ENCODE measurements at places on chromosomes 2 and 18. TPM values are rescaled to one million over a fixed set of nuclear protein-coding genes. Genes with fewer than 3 reads are reported as not detected.

ZSWIM2 gene
- not detected for total RNA-seq

IL1B gene
- total RNA-seq: not detected

DNA sequence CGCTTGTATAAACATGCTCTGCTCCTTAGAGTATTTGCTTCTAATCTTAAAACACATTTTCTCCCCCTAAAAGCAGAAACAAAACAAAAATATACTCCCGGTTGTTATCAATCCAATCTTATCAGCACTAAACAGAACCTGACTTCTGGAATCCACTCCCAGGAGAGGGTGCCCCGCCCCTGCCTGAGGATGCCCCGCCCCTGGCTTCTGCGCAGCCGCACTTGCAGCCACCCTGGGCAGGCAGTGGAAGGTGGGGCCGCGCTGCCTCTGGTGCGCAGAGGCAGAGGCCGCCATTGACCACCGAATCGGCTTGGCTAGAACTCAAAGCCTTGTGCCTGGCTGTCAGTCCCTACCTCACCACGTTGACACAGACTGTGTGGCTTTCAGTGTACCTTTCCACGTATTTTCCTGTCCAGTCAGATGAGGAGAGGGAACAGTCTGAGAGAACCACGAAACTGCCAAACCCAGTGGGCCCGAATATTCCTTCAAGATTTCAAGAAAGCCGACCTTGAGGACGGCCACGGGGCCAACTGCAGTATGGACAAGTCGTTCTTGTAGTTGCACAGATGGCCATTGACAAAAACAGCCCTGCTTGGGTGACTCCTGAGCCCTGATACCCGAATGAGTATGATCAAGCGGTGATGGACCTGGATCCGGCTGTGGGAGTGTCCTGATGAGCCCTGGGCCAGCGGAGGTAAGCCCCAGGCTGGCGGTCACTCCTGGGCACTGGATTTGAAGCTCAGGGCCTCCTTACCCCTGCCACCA, 46.2 kb upstream of the ARHGAP28 start:
- DNase-seq: no peak
- no peak overlapping the region for H3K4me3 ChIP-seq
- H3K4me1 ChIP-seq: no peaks in the 10 kb centered on the region
- no peaks in the 10 kb centered on the region for H3K36me3 ChIP-seq

DNA sequence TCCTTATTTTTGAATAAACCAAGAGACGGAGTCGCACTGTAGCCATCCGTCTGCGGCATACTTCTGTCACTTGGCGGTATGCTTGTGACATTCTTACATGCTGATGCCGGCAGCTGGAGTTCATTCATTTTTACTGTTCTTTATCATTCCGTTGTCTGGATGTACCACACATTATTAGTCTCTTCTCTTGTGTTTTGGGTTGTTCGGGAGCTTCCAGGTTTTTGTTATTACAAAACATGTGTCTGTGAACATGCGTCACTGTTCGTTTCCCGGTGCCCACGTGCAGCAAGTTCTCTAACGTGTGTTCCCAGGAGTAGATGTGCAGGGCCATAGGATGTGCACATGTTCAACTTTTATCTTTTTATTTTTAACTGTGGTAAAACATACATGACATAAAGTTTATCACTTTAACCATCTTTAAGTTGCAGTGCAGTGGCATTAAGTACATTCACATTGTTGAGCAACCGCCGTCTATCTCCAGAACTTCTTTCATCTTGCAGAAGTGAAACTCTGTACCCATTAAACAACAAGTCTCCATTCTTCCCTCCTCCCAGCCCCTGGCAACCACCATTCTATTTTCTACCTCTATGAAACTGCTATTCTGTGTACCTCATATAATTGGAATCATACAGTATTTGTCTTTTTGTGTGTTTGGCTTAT, 40.1 kb downstream of the MTCL1 start:
- DNase-seq: no peak
- H3K27ac ChIP-seq: no peak overlapping the region
- H3K4me3 ChIP-seq: no peak overlapping the region
- H3K36me3 ChIP-seq: peaks cover 3% of the 10 kb centered on the region
- no peaks in the 10 kb centered on the region for H3K4me1 ChIP-seq

- H3K27me3 ChIP-seq: no peaks in the 10 kb centered on the region
- no peak overlapping the region for H3K4me3 ChIP-seq
- DNase-seq: no peak
- no peak overlapping the region for H3K27ac ChIP-seq
- H3K4me1 ChIP-seq: no peaks in the 10 kb centered on the region
These were observed 174.5 kb upstream of the ZEB2 start for GRCh38 chr2:144694456-144694855.

DNA sequence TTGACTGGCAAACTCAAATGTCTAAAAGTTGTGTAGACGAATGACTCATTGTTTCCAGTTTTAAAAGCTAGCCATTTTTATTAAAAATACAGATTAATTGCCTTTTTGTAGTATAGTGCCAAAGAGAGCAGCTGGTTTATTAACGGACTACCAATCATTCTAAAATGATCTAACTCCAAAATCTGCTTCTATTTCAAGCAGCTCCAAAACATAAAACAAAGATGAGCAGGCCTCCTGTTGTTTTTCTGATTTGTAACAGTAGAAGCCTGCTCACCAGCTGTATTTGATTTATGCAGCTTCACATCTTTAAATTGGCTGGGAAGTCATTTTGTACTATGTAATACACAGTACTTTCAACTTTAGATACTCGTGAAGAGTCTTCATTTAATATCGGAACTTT, 171.8 kb downstream of the UBR3 start:
- no peaks in the 10 kb centered on the region for H3K36me3 ChIP-seq
- DNase-seq: no peak
- H3K27me3 ChIP-seq: no peaks in the 10 kb centered on the region
- H3K4me3 ChIP-seq: no peak overlapping the region
- H3K27ac ChIP-seq: no peak overlapping the region

GRCh38 chr18:26617151-26617554, 68.8 kb upstream of the KCTD1 start:
- no peaks in the 10 kb centered on the region for H3K36me3 ChIP-seq
- no peak for DNase-seq
- H3K4me1 ChIP-seq: no peaks in the 10 kb centered on the region
- no peak overlapping the region for H3K4me3 ChIP-seq

DNA sequence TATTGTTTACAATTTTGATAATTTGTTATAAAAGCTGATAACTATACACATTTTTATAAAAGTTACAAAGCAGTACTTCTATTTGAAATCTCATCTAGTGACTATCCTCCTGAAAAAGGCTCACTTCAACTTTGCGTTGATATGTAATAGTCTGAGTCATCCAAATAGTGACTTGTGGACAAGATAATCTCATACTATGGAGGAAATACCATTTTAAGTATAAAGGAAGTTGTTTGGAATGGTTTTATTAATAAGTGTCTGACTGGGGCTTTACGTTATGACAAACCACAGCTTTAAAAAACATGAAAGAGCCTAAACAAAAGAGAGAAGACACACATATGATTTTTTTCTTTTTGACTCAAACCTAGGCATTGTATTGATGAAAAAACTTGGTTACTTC, 272.3 kb upstream of the COL3A1 start:
- no peaks in the 10 kb centered on the region for H3K27me3 ChIP-seq
- DNase-seq: no peak
- H3K4me3 ChIP-seq: no peak overlapping the region
- no peak overlapping the region for H3K27ac ChIP-seq
- no peaks in the 10 kb centered on the region for H3K36me3 ChIP-seq

Measured in Panc1 (cell line).